ENCODE measurements at places on chromosomes 6 and 20.

DNA sequence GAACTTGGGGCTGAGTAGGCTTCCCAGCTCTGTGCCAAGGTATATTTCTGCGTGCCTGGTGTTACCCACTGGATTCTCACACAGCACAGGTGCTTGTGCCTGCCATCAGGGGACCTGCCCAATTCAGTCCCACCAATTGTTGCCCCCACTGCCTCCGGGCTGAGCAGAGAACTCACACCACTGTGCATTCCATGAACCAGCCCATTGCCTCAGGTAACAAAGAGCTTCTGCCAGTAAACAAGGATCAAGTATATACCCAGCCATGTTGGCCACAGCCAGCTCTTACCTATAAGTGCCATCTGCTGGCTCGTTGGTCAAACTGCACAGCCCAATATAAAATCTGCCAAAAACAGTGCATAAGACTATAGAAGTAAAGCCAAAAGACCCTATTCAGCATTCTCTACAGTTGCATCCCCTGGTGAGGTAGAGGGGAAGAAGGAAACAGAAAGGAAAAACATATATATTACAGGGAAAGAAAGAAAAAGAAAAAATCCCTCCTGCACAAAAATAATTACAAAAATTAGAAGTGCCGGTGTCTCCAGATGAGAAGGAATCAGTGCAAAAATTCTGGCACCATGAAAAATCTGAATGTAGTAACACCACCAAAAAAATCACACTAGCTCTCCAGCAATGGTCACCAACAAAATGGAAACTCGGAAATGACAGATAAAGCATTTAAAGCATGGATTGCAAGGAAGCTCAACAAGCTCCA lies 241.4 kb downstream of the IBTK start:
- peak; percentile 16 for DNase-seq

- DNase-seq = no peak
These were observed 53.9 kb downstream of the ERMARD start for GRCh38 chr6:169805242-169805838.

- no peak for DNase-seq
These were observed 107.9 kb downstream of the MYO6 start for GRCh38 chr6:75856902-75857301.

DNA sequence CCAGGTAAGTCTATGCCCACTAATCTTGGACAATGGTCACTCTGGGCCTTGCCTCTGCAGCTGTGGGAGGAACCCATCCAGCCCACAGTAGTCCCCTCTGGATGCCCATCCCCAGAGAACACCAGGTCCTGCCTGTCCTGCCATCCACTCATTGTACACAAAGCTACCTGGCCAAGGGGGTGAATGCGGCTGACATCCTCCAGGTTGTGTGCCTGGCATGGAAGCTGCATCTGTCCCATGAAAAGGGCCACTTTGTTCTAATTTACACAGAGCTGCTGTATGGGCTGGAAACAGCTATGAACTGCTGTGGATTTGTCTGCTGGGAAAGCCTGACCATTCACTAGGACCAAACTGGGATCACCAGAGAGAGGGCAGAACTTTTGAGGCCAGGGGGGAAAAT lies 324.8 kb downstream of the LRFN2 start:
- no peak for DNase-seq

GRCh38 chr20:362271-363254 lies 15.7 kb downstream of the NRSN2 start:
- DNase-seq = peak; percentile 22

DNA sequence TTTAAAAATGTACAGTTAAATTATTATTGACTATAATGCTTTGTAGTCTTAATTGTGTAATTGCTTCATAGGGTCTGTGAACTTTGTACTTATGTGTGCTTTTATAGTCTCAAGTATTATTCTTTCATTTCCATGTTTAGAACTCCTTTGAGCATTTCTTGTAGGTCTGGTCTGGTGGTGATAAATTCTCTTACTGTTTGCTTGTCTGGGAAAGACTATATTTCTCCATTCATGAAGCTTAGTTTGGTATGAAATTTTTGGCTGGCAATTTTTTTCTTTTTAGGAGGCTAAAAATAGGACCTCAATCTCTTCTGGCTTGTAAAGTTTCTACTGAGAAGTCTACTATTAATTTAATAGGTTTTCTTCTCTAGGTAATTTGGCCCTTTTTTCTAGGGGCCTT lies 67.4 kb downstream of the CCDC170 start:
- no peak for DNase-seq
